ENCODE measurements at places on chromosomes 16 and 17. TPM values are rescaled to one million over a fixed set of nuclear protein-coding genes. Genes with fewer than 3 reads are reported as not detected.

The GP1BA gene
- total RNA-seq = not detected

DNA sequence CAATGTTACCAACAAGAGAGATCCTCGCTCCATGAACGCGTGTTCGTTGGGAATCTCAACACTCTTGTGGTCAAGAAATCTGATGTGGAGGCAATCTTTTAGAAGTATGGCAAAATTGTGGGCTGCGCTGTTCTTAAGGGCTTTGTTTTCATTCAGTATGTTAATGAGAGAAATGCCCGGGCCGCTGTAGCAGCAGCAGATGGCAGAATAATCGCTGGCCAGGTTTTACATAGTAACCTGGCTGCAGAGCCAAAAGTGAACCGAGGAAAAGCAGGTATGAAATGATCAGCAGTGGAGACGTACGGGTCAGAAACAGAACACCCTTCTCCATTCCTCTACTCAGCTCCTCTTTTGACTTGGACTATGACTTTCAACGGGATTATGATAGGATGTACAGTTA is 13.3 kb downstream of the SOCS1 start:
- no peak for DNase-seq

The OTOP2 gene
- total RNA-seq = not detected

- DNase-seq = no peak
Observed at GRCh38 chr17:66938656-66939055, 25.9 kb upstream of the CACNG4 start.

DNA sequence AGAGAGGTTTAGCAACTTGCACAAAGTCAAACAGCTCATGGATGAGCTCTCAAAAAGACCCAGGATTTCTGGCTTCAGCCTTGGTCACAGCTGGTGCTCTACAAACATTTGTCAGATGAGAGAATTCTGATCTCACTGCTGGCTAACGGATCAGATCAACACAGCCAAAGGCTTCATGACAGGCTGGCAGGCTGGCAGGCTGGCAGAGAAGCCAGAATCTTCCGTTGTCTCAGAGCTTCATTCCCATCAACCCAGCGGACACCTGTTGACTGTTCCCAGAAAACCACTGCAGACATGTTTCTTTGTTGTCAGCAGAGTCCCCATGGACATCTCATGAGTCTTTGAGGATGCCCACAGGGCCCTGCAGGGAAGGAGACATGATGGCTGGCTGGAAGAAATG is 303.8 kb upstream of the ASIC2 start:
- no peak for DNase-seq

- DNase-seq = no peak
Observed at GRCh38 chr17:798246-798645, 16.1 kb downstream of the MRM3 start.

The TPSAB1 gene
- total RNA-seq = 38.0 TPM

- DNase-seq = no peak
Observed at GRCh38 chr16:56269811-56270684, 78.8 kb downstream of the GNAO1 start.

- no peak for DNase-seq
Observed at GRCh38 chr16:17362183-17362582, 108.6 kb downstream of the XYLT1 start.

DNA sequence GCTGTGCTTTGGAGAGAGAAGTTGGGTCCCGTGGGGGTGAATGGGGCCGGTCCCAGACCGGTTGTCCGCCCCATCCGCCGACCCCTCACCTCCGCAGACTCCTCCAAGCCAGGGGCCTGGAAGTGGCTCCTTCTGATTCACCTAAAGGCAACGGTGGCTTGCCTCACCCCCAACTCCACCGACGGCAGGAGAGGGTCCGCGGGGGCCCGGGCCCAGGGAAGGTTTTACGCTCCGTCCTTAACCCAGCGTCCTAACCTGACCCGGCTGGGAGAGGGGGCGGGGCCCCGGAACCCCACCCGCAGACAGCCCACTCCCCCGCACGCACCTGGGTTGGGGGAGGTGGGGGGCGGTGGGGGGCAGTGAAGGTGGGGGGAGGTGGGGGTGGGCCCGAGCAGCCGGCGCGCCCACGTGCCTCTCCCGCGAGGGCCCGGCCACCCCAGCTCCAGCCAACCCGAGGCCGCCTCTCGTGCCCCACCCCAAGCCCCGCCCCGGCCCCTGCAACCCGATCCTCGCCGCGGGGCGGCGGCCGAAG is 12.7 kb upstream of the CD300A start:
- DNase-seq = no peak

The TAT gene
- total RNA-seq = 0.26 TPM

- no peak for DNase-seq
Observed at GRCh38 chr16:75742424-75743047, 16.2 kb upstream of the CPHXL start.

DNA sequence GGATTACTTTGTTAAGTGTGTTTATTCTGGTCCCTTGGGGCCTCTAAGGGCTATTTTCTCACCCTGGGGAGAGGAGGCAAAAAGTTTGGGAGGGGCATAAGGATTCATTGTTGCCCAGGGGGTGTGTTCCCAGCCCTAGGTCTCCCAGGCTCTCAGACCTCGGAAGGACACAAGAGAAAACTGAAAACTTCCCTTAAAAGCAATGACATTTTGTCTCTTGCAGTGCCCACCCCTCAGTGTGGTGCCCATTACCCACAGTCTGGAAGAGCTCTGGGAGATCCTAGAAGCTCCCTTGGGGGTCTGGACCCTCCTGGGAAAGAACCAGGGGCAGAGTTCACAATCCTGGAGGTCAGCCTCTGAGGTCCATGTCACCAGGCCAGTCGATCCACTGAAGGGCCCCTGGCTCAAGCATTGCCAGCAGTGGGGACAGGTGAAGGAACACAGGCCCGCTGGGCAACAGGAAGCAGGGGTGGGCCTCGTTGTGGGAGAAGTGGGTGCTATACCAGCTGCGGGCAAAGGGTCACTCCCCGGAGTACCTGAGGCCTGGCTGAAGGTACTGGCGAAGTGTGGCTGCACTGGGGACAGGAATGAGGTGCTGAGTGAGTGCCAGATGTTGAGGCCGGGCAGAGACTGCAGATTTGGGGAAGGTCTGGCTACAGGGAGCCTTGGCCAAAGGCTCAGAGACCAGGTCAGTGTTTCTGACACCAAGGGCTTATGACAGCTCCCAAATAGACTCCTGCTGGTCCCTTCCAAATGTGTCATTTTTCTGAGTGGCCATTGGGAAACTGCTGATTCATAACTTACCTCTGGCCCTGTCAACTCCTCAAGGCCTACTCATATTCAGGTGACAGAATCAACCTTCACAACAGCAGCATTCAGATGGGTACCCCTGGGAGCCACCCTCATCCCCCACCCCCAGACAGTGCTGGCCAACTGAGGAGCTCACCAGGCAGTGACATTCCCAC is 4.6 kb upstream of the ZNF747 start:
- DNase-seq = no peak

The BHLHA9 gene
- total RNA-seq = not detected

GRCh38 chr17:44137891-44138709 is 3.6 kb upstream of the HROB start:
- peak; percentile 88 for DNase-seq

DNA sequence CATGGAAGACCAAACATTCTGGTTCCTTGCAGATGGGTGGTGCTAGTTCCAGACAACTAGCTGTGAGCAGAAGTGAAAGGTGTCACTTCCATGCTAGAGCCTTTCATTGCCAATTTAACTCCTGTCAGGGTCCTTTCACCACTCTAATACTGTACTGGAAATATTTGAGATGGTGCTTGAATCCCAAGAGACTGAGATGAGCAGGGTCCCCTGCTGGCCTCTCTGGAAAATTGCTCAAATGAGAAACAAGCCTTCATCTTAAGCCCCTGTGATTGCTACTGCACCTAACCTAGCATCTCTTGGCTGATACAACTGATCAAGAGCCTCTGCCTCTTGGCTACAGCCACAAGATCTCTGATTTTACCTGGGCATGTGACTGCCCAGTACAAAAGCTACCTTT is 7.4 kb upstream of the VAC14 start:
- DNase-seq = no peak

DNA sequence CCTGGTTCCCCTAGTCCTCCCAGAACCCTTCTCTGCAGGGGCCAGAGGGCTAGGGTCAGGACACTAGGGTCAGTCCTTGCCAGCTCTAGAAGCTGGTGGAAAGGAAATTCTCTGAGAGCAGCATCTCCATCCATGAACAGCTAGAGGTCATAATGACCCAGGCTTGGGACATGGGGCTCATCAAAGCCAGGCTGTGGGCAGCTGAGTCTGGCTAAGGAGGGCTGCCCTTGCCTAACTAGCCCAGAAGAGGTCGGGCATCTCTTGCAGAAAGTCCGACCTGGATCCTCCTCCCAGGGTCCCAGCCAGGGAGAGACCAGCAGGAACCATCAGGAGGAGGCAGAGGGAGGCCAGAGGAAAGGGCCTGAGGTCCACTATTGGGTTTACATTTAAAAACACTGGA is 4.3 kb downstream of the MPO start:
- no peak for DNase-seq

The KRTAP4-5 gene
- not detected for total RNA-seq
